ENCODE measurements at places on chromosomes 3 and 15.

DNA sequence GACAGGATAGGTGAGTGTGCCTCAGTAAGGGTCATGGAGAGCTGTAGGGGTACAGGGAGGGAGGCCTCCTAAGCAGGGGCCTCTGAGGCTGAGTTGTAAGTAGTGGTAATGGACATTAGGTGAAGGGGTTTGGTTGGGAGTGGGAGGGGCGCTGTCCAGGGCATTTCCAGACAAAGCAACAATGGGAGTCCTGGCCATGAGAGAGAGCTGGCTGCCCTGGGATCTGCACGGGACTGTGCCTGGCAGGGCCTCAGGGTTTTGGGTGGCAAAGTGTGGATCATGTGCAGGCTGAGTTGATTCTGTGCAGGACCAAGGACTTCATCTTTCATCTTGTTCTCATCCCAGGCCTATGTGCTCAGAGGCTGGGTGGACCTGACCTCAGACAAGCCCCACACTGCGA is 4.6 kb downstream of the TTC21A start:
- no peak for DNase-seq

GRCh38 chr3:192817506-192817905 is 90.2 kb upstream of the FGF12 start:
- DNase-seq: no peak

DNA sequence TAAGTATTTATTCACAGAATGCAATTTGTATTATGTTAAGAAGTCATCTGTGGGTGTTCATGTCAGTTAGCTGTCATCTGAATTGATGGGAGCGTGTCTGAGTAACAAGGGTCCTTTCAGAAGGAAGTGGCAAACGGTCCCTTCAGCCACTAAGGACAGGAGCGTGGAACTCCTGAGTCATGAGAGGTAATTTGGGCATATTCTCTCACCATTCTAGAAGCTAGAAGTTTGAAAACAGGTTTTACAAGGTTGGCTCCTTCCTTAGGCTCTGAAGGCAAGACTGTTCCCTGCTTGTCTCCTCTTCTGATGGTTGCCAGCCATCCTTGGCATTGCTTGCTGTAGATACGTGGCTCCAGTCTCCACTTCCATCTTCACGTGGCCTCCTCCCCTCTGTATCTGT is 19.7 kb downstream of the ABHD2 start:
- DNase-seq: no peak

DNA sequence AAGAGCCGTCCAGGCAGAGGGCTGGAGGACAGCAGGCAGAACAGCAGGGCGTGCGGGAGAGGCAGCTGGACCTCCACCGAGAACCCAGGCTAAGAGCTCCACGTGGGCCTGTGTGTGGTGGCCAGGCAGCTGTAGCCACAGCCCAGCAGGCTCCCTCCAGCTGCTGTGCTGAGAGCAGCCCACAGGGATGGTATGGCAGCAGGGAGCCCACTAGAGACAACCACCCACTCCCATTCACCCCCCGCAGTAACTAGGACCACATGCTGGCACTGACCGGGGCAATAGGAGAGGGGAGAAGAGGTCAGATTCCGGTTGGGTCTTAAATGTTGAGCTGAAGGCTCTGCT is 25.6 kb upstream of the MUSTN1 start:
- DNase-seq: no peak

DNA sequence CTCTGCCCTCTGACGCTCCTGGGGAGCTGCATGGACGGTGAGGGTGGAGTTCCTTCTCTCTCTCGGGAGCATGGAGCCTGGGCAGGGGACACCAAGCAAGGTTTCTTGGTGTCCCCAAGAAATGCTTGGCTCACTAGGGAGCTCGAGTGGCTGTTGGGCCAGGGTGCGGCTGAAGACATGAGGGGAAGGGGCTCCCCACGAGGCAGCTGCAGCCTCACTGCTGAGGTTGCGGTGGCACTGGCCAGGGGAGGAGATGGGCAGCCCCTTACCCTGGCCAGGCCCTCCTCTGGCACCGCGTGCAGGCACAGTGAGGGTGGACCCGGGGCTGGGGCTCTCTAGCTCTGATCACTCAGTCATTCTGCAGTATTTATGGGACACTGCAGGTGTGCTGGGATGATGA is 43.5 kb upstream of the SLC41A3 start:
- no peak for DNase-seq

DNA sequence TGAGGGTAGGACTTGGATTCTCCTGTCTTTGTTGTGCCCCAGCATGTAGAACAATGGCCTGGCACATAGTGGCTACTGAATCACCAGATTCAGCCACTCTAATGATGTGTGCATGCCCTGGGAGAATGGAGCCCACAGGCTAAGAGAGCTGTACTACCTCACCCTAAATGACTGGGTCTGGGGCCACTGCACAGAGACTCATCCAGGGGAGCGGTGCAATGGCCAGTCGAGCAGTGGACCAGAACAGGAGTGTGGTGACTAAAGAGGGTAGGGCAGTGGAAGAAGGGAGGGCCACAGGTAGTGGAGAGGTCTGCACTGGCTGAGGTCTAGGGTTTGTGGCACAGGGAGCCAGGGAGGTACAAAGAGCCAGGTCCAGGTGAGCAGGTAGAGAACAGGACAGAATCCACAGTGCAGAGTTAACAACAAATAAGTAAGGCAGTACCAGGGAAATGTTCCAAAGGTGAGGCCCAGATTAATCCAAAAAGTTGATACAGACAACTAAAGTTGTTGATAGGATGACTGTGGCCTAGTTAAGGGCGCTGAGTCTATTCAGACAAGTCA is 142.7 kb upstream of the ATP11B start:
- DNase-seq: no peak
